ENCODE measurements at places on chromosomes 3 and 15.
A peak's percentile ranks its signal among the peaks of the same experiment; 100 is the strongest.

DNA sequence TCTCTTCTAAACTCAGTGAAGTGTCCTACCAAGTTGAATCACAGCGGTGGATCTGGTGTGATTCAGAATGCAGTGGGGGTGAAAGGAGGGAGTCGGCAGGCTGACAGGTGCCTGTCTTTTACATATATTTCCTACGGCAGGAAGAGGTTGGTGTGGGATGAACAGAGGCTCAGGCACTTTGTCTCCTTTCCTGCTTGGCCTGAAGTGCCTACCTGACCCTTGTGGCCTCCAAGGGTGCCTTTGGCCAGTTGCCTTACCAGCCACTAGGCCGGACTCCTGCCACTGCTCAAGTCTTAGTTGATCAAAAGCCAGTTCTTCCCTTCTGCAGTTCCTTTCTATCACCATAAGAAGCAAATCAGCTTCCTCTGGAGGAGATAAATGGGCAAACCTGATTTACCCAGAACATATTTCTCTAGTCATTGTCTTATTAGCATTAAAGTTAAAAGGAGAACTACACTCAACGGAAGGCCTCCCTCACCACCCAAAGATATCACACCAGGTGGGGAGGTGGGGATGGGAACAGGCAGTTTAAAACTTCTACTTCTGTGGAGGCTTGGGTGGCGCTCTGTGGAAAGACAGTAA, 52.1 kb downstream of the CRTC3 start:
- no peak for DNase-seq

DNA sequence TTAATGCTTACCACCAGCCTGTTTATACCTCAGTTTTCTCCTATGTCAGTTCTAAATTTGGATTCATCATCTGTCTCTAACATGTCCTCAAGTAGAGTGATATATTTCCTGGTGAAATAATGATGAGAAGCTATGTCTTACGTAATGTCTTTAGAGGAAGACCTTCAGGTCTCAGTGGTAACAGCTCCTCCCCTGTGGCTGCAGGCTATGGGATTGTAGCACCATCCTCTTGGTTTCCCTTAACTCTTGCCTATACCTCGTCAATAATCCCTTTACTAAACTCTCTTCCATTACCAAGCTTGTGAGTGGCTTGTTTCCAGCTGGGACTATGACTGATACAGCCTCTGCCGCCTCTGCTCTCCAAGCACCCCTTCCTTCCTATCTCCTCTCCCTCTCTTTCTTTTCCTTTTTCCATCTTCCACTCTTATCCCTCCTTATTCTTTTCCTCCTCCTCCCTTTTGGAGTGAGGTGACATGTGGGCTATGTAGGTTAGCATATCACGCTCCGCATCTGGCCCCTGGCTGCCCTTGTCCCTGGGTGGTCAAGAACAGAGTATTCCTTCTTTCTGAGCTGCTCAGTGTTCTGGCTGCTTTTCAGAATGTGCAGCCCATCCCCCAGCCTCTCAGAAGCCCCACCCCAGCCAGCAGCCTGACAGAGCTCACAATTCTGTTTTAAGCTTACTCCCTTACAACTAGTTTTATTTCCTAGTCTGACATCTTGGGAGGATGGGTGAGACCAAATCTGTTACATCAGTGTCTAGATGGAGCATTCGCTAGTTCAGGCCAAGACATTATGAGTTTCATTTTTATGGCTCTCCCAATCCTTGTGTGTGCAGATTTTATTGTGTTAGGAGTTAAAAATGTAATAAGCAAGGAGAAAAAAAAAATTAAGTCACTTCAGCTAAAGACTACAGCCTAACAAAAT, 75.0 kb upstream of the RNU6-1 start:
- DNase-seq = peak; percentile 73

DNA sequence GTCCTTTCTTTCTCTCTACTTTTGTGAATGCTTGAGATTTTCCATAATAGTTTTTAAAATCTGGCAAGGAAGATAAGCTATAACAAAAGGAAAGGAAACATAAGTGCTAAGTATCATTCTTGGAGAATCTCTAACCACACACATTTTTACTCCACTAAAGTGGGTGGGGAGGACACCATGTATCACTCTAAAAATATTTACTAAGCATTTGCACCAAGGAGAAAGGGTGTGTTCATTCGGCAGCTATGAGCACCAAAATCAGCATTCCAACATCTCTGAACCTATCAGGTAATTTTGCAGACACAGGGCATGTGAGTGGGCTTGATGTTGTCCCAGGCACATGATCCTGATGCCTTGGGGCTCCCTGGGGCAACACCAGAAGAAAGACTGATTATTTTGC, 5.5 kb downstream of the B4GALT4 start:
- DNase-seq = no peak

DNA sequence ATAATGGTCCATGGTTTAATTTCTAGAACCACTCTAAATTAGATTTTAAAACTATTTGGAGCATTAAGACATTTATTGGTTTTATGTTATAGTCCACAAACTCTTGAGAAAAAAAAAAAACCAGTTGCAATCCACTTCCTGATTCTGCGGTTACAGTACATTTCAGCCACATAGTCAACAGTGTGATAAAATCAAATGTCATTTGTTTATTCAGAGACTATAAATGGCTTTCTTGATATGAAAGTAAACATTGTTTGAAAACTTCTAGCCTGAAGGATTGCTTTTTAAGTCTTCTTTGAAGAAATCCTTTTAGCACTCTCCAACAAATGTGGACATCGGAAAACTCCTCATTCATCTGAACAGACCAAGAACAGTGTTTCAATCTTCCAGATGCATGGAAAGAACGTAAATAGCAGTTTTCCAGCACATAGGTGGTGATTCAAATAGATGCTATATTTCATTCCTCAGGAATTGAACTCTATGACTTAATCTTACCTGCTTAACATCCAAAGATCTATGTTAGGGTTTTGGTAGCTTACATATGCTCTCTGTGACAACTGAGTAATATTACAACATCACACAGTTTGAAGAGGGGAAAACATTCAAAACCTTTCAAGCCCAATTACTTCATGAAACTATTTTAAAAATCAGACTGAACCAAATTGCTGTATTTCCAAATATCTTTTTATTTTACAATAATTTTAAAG, 87.8 kb upstream of the UBE2E2 start:
- DNase-seq = no peak

DNA sequence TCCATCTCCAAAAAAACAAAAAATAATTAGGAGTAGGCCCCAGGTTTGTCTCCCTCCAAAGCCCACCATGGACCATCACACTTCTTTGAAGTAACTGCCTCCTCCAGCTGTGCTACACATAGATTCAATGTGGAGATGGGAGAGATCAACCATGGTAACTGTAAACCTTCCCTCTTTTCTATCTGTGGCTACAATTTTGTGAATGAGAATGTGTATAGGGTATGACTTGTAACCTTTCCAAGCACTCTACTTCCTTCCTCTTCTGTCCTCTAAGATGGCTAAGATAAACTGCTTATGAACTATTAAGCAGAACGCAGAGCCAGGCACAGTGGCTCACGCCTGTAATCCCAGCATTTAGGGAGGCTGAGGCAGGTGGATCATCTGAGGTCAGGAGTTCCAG, 55.5 kb upstream of the ATP11B start:
- no peak for DNase-seq

DNA sequence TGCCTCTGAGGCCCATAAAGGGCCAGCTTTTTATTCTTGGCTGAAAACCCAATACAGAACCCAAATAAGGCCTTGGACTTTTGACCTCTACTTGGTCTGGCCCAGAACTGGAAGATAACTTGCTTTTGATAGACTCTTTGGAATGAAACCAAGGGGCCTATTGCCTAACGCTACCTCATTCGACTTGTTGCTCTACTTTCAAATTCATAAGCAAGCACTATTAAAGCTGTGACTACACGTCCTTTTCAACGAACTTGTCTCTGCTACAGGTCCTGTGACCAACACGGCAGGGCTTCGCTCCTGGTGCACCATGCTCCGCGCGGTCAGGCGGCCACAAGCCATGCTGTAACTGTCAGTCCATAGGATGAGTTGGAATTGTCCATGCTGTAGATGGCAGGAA, 385.4 kb downstream of the MFSD1 start:
- no peak for DNase-seq

DNA sequence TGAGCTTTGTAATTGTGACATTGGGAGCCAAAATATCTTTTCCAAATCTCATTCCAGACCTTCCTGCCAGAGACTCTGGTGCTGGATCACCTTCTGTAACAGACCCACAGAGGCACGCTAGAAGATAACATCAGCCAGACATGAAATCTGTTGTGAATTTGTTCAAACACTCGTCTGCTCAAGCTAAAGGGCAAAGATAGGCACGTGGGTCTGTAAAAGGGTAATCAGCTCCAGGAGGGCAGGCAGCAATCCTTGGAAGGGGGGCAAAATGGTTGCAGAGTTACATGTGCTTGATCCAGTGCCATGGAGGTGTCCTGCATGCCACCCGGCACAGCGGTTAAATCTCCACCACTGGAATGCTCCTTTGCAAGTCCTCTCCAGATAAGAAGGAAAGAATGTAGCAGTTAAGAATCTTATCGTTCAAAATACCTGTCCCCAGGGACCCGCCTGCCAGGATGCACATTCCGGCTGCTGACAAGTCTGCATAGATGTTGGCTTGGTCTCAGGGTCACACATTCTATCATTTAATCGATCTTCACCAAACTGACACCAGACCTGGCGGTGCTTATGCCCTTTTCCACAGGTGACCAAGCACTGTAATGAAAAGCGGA, 74.8 kb downstream of the ADAMTS9 start:
- DNase-seq = peak; percentile 13

DNA sequence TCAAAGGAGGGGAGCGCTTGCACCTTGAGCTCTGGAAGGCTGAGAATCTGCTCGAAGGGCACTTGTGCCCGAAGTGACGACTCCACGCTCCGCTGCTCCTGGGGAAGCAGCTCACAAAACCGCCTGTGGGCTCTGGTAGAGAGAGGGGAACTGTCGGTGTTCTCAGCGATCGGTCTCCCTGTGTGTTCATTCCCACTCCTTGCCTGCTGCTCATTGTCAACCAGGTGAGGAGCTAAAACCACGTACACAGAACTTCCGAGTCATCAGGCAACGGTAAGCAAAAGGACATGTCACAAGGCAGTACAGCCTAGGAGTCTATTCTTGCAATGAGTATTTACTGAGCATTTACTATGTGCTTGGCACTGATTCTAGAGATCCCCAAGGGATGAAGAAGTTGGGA, 1.5 kb downstream of the CIB1 start:
- no peak for DNase-seq

- no peak for DNase-seq
These were observed 31.5 kb downstream of the ESYT3 start for GRCh38 chr3:138465925-138466324.

DNA sequence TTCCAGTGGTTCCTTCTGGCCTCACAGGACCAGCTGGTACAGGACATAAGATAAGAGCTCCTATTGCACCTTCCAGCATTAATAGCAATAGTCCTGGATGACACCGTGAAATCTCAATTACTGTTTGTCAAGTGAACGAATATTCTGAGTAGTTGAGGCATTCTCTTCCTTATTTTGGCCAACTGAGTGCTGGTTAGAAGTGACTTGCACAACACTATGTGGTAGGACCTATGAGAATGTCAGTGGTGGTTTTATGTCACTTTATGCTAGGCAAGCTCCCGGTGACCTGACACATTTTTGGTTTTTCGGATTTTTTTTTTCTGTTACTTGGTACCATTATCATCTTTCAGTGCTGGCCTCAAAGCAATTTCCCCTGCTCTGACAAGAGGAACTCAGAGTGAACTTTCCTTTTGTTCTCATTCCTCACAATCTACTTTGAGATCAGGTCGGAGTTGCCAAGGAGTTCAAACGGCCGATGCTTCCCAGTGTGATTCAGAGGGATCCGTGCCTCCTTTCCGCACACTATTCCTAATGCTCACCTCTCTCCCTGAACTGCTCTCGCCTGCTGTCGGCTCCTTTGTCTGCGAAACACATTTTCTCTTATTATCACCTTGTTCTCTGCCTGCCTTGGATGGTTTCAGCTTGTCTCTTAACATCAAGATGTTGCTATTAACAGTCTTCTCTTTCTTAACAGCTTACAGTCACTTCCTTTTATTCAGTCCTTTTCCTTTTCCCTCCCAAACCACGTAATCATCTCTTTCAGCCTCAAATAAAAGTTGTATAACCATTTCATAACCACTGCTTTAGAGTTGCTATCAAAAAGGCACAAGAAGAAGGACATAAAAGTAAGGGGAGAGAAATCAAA, 35.8 kb downstream of the QTRT2 start:
- peak; percentile 8 for DNase-seq

- no peak for DNase-seq
These were observed 21.5 kb upstream of the GLCE start for GRCh38 chr15:69138963-69139362.

DNA sequence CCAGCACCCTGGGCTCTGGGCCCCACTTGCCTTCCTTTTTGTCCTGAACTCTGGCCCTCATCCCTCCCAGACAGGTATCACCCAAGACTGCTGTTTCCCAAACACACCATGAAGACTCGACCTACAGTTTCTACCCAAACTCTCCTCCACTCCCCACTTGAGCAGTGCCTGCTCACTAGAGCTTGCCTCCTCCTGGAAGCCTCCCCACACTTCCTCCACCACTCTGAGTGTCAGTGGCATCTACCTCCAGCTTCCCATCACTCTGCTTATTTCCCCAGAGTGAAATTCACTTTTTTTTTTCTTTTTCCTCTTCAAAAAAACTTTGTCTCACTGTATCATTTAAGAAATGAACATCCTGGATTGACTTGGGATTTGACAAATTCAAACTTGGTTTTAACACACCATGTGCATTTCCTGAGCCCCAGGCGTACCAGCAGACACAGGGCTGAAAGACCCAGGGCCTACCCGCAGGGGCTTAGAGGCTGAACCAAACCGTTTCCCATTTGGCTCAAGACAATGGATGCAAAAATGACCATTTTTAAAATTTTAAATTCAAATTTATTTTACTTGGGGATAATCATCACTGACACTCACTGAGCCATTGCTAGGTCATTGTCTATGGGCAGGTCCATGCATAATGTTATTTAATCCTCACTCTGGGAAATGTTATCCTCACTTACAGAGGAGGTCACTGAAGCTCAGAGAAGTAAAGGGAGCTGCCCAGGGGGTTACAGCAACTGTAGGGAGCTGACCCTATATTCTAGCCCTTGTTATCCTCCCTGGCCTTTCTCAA, 62.3 kb downstream of the IQSEC1 start:
- DNase-seq = no peak

GRCh38 chr15:74890665-74890960, 771 bp downstream of the MPI start:
- no peak for DNase-seq

- DNase-seq = no peak
These were observed 153.1 kb downstream of the LIPC start for GRCh38 chr15:58584789-58585461.

DNA sequence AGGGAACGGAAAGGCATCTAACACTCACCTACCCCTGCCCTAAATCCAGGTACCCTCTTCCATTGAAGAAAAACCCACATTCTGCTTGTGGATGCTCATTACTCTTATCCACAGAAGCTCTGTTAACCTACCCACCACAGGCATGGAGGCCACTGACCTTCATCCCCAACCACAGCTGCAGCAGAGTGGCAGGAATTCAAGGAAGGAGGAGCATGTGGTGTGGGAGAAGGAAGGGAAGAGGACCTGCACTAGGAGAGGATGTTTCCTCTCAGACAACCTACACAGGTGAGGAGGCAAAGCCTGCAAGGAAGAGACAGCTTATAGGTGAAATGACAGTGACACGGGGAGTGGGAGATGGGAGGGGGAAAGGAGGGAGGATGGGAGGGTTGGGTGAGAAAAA, 192.5 kb upstream of the TSC22D2 start:
- DNase-seq = no peak
